Stimulated activated CD8-positive, alpha-beta memory T cell treated with anti-CD3 and anti-CD28 coated beads, Interleukin-4, amount 100 ng/mL, for 4 hours (primary cell): ENCODE measurements at places on chromosomes 11 and 22.

- DNase-seq = no peak
Observed at GRCh38 chr11:129951201-129951865, 51.3 kb downstream of the PRDM10 start.

- no peak for DNase-seq
Observed at GRCh38 chr22:20312396-20313191, 7.3 kb downstream of the DGCR6L start.

DNA sequence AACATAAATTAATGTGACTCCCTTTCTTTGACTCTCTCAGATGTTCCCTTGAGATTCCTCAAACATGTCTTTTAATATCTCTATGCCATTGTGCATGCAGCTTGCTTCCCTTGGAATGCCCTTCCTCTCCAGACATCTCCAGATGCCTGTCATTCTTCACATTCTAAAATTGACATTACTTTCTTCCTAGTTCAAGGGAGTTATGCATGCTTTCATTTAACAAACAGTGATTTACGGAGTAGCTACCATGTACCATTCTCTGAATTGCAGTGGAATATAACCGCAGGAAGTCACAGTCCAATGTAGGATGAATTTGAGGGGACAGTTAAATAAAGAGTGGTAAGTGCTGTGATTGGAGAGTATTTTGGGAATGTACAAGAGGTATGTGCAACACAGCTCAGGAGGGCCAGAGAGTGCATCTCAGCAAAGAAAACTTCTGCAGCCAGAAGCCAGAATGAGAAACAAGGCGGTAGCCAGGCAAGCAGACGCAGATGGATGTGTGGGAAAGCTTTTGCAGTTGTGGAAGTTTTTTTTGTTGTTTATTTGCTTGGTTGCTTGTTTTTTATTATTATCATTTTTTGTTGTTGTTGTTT is 18.7 kb downstream of the MMP10 start:
- no peak for DNase-seq

DNA sequence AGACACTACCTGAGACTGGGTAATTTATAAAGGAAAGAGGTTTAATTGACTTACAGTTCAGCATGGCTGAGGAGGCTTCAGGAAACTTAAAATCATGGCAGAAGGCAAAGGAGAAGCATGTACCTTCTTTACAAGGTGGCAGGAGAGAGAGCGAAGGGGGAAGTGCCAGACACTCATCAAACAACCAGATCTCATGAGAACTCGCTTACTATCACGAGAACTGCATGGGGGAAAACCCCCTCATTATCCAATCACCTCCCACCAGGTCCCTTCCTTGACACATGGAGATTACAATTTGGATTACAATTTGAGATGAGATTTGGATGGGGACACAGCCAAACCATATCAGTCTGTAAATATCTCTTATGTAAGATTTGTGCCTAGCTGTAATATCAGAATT is 50.9 kb upstream of the ATXN10 start:
- DNase-seq = no peak

GRCh38 chr11:126304457-126305075 is 706 bp downstream of the DCPS start:
- DNase-seq = no peak

GRCh38 chr11:134537941-134538340 is 125.9 kb upstream of the B3GAT1 start:
- DNase-seq = no peak

GRCh38 chr11:76695133-76695532 is 24.6 kb upstream of the LRRC32 start:
- DNase-seq = no peak

DNA sequence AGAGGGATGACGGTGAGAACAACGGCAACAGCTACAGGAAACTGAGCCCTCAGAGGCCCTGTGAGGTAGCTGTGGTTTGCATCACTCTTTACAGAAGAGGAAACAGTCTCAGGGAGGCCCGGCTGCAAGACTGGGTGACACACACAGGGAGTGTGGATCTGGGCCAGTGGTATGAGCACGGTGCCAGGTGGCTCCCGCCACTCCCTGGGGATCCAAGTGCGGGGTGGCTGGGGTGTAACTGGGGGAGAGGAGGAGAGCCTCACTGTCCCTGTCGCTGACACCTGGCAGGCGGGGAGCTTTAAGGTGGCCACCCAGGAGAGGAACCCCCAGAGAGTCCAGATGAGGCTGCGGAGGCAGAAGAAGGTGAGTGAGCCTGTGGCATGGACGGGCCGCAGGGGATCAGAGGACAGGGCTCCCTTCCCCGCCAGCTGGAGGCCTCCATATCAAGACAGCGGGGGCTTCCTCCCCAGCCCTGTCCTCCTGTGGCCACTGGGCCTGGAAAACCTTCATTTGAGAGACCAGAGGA is 5.6 kb downstream of the RGL4 start:
- DNase-seq = peak; percentile 45

GRCh38 chr22:27133019-27133431 is 475.6 kb downstream of the MIAT start:
- no peak for DNase-seq

- DNase-seq = no peak
Observed at GRCh38 chr22:21827628-21828267, 39.7 kb downstream of the MAPK1 start.

- DNase-seq = no peak
Observed at GRCh38 chr11:132028380-132029240, 658.2 kb downstream of the NTM start.

GRCh38 chr11:26946257-26946716 is 47.6 kb upstream of the FIBIN start:
- DNase-seq = no peak

DNA sequence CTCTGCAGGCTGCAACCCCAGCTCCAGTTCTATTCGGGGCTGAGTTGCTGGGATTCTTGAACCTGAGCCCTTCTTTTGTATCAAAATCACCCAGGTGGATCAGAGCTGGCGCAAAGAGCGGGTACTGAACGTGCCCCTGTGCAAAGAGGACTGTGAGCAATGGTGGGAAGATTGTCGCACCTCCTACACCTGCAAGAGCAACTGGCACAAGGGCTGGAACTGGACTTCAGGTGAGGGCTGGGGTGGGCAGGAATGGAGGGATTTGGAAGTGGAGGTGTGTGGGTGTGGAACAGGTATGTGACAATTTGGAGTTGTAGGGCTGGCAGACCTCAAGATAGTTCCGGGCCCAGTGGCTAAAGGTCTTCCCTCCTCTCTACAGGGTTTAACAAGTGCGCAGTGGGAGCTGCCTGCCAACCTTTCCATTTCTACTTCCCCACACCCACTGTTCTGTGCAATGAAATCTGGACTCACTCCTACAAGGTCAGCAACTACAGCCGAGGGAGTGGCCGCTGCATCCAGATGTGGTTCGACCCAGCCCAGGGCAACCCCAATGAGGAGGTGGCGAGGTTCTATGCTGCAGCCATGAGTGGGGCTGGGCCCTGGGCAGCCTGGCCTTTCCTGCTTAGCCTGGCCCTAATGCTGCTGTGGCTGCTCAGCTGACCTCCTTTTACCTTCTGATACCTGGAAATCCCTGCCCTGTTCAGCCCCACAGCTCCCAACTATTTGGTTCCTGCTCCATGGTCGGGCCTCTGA is 3.8 kb downstream of the FOLR1 start:
- no peak for DNase-seq

DNA sequence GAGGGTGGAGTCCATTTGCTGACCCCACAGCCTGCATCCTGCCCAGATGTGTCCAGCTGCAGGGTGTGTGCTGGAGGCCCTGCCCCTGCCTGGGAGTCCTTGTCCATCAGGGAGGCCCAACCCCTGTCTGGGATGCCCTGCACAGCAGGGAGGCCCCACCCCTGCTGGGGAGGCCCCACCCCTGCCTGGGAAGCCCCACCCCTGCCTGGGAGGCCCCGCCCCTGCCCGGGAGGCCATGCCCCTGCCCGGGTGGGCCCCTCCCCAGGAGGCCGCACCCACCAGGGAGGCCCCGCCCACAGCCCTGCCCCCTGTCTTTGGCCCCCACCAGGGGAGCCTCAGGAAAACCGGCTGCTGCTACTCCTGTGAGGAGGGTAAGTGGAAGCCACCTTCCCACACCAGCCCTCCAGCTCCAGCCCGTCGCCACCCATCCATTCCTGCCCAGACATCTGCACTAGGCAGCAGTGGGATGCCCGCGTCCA is 37.2 kb downstream of the MUC5B start:
- DNase-seq = no peak

- DNase-seq = no peak
Observed at GRCh38 chr11:128251140-128251539, 336.2 kb downstream of the ETS1 start.

DNA sequence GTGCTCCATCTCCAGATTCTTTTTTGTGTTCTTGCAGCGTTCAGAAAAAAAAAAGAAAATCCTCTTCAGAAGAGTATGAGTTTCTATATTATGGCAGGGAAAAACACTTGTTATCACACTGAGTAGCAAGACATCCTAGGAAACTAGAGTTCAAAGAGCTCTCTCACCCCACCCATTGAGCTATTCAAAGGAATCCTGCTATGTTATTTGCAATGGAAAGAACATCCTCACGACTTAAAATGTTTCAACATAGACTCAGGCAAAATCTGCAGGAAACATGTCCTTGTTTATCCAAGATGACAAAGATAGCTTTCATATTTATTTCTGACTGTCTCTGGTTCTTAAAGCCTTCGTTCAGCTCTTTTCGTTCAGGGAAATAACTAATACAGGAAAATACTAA is 331.6 kb upstream of the ANO5 start:
- no peak for DNase-seq

DNA sequence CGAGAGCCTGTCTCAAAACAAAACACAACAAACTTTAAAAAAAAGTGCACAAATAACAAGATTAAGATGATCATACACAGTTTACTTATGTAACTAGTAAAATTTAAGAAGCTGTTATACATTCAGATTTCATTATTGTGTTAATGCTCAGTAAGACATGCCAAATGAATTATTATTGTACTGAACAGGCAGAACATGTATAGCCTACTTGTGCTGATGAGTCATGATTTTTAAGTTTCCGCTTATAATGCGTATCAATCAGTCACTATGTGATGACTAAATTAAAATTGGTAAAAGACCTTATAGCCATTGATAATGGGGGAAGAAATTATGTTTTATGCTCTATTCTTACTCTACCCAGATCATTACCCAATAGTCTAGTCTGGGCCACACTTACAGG is 20.5 kb upstream of the EXPH5 start:
- DNase-seq = no peak

DNA sequence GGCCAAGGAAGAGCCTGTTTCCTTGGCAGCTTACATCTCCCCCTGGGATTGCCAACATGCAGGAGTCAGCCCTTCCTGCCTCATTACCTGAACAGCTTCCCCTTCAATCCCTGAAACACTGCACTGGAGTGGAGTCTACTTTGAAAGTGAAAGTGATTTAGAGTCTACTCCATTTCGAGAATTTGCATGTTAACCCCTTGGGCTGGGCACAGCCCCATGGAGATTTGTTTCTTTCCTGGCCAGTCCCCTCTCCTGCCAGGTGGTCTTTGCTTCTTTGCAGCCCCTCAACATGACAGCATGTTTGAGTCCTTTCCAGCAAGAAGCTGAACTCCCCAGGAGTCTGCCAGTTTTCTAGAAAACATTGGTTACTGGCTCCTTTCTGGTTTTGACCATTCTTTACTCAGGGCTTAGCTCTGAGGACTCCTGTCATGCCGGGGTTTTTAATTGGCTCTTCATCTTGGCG is 59.9 kb downstream of the TRAF6 start:
- no peak for DNase-seq

DNA sequence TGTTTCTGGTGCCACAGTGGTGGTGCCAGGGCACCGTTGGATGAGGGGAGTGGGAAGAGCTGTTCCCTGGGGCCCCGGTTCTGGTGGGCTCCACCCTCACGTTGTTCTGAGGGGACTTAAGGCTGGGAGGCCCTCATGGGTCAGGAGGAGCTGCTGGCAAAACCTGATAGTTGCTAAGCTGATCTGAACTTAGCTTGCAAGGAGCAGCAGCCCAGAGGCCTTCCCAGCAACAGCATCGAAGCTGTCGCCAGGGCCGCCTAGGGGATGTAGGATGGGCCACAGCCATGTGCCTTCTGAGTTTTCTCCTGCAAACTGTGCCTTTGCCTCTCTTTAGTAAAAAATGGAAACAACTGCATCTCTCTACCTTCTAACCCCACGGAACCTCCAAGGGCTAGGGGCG is 240.2 kb downstream of the TBC1D22A start:
- no peak for DNase-seq

- DNase-seq = no peak
Observed at GRCh38 chr11:87114093-87114492, 76.4 kb downstream of the TMEM135 start.

- no peak for DNase-seq
Observed at GRCh38 chr11:46200537-46201281, 76.8 kb upstream of the CREB3L1 start.

DNA sequence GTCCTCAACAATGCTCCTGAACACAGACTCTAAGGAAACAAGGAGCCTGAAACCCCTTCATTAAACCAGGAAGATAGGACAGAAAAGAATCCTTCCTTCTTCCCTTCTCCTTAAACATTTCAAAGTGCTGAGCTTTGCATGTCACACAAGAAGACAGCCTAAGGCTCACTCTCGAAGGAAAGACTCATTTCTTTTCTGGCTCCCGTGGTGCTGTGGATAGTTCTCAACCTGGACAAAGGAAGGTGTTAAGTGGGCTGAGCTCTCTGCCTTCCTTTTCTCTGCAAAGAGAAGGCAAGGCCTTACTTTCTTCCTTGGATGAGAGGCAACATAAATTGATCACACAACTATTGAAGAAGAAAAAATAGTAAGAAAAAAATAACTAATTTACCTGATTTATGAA is 452.4 kb upstream of the DDI1 start:
- no peak for DNase-seq

GRCh38 chr22:17780741-17781318 is 6.6 kb upstream of the BID start:
- DNase-seq = no peak

DNA sequence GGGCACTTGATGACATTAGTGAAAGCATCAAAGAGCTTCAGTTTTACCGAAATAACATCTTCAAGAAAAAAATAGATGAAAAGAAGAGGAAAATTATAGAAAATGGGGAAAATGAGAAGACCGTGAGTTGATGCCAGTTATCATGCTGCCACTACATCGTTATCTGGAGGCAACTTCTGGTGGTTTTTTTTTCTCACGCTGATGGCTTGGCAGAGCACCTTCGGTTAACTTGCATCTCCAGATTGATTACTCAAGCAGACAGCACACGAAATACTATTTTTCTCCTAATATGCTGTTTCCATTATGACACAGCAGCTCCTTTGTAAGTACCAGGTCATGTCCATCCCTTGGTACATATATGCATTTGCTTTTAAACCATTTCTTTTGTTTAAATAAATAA is 10.6 kb downstream of the REXO2 start:
- no peak for DNase-seq

DNA sequence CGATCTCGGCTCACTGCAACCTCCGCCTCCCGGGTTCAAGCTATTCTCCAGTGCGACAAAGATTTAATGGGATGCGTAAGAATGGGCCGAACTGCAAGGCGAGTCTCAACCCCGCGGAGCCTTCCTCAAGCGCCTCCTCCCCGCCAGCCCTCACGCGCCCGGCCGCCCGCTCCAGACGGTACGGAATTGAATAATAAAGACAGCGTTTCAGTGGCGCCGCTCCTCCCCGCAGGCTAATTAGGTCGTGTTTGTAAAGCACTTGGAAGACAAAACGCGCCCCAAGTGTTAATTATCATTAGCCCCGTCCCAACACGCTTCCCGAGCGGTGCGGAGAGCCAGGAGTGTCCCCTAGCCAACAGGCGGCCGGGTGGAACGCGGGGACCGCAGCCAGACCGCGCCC is 192.0 kb downstream of the BUD13 start:
- no peak for DNase-seq

GRCh38 chr11:104120493-104121137 is 43.3 kb downstream of the PDGFD start:
- no peak for DNase-seq

- DNase-seq = no peak
Observed at GRCh38 chr11:108881131-108881530, 216.3 kb downstream of the DDX10 start.
